HFFc6 (cell line): ENCODE measurements at places on chromosomes 4 and X.

- H3K27ac ChIP-seq: no peak overlapping the region
- H3K4me1 ChIP-seq: peaks cover 12% of the 10 kb centered on the region; the same call in 1 of the 2 replicates
- DNase-seq: peak; percentile 45
- no peaks in the 10 kb centered on the region for H3K27me3 ChIP-seq
- H3K36me3 ChIP-seq: no peaks in the 10 kb centered on the region
Measured at GRCh38 chrX:39261446-39262147, 460.3 kb downstream of the MID1IP1 start.

DNA sequence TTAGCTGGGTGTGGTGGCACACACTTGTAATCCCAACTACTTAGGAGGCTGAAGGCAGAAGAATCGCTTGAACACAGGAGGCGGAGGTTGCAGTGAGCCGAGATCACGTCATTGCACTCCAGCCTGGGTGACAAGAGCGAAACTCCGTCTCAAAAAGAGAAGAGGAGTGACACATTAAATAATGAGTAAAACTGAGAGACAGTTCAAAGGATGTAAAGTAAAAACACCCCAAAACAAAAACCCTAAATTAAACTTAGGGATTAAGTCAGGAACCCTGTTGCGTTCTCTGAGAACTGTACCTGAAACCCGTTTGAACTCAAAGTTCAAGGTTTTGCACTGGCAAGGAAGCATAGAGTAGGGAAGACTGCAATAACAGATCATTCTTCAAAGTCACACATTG lies 141.7 kb downstream of the BRWD3 start:
- no peaks in the 10 kb centered on the region for H3K27me3 ChIP-seq
- no peaks in the 10 kb centered on the region for H3K36me3 ChIP-seq
- no peak overlapping the region for H3K27ac ChIP-seq
- no peaks in the 10 kb centered on the region for H3K4me1 ChIP-seq
- no peak for DNase-seq

GRCh38 chr4:158821228-158821971 lies 52.6 kb downstream of the FNIP2 start:
- peaks cover 4% of the 10 kb centered on the region for H3K27me3 ChIP-seq
- H3K36me3 ChIP-seq: peaks cover 5% of the 10 kb centered on the region; the same call in 1 of the 2 replicates
- DNase-seq: peak; percentile 67
- H3K4me3 ChIP-seq: peak overlapping the region; percentile 60
- H3K4me1 ChIP-seq: peaks cover 79% of the 10 kb centered on the region
- peak overlapping the region; percentile 85 for H3K27ac ChIP-seq

- H3K36me3 ChIP-seq: no peaks in the 10 kb centered on the region
- peak overlapping the region; percentile 41; the same call in 1 of the 2 replicates for H3K27ac ChIP-seq
- peaks cover 23% of the 10 kb centered on the region for H3K27me3 ChIP-seq
- H3K4me3 ChIP-seq: peak overlapping the region; percentile 88
- peak; percentile 60 for DNase-seq
Measured at GRCh38 chr4:5050520-5051277, 581 bp upstream of the STK32B start.

- H3K27ac ChIP-seq: no peak overlapping the region
- peak; percentile 39 for DNase-seq
- H3K36me3 ChIP-seq: peaks cover 14% of the 10 kb centered on the region; the same call in 1 of the 2 replicates
- no peaks in the 10 kb centered on the region; the same call in 1 of the 2 replicates for H3K27me3 ChIP-seq
- H3K4me3 ChIP-seq: no peak overlapping the region
- peaks cover 51% of the 10 kb centered on the region for H3K4me1 ChIP-seq
Measured at GRCh38 chr4:73735231-73735630, 5.1 kb upstream of the CXCL8 start.

DNA sequence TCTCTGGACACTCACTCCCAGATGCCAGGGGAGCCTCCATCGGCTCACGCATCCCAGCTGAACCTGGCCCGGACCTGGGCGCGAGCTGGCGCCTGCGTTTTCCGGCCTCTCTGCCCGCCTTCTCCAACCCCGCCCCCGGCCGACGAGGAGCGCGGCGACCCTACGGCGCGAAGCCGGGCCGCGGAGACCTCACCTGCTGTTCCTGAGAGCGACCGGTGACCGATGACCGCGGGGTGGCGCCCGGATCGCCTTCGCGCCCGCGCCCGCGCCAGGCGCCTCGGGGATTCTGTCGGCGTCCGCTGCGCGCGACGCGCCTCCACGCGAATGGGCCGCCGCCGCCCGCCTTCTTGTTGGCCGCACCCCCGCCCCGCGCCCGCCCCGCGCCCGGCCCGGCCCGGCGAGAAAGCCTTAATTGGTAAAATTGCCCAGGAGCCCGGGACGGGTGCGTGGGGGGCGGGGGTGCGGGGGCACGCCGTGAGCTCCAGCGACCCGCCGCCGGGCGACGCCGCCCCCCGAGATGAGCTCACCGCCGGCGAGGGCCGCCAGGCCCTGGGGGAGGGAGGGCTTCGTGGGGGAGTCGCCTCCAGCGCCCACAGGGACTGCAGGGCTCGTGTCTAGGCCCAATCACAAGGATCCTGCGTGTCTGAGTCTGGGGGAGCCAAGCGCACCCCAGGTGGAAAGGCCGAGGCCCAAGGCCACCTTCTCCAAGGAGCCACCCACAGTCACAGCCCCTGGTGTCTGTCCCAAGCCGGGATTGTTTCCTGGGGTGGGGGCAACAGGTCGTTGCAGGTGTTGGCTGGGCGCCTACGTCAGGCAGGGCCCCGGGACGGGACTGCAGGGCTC lies at the start of gene FLNA:
TSS of gene FLNA (minus strand) at position 322 of the 843 bp plus-strand sequence. CDS start 3,389 bp downstream, outside the sequence.
- H3K4me3 ChIP-seq: peak within 1 kb of the TSS; percentile 88
- peaks cover 7% of the 10 kb centered on the region for H3K36me3 ChIP-seq
- H3K4me1 ChIP-seq: peaks cover 11% of the 10 kb centered on the region
- DNase-seq: no peak
- H3K27ac ChIP-seq: peak within 1 kb of the TSS; percentile 65
